ENCODE measurements at places on chromosomes 16 and 17. TPM values are rescaled to one million over a fixed set of nuclear protein-coding genes. Genes with fewer than 3 reads are reported as not detected.
A peak's percentile ranks its signal among the peaks of the same experiment; 100 is the strongest.

DNA sequence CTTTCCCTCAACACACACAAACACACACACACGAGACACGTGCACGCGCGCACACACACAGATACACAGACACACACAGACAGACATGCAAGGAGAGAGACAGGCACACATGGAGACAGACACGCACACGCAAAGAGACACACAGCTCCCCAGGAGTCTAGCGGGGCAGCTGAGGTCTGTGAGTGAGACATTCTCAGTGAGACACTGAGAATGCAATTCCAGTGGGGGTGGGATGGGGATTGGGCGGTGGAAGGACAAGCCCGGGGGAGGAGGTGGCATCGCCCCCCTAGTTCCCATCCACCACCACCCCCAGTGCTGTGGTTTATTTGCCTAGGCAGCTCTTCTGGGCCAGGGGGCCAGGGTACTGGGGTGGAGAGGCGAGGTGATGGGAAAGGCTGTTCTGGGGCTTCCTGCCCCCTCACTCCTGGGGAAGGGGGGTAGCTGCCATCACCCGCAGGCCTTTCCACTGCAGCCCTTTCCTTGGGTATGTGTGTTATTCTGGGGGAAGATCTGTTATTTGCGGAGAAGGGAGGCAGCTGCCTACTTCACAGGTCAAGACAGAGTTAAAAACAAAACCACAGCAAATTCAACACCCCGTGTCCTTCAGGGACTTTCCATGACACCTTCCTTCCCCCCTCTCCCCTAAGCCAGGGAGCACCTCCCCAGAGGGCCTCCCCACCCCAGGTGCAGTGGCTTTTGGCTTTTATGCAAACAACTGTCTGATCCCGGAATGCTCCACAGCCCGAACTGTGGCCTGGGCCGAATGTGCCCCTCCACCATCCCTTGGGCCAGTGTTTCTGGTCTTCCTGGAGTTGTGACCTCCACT lies 18.0 kb downstream of the GRB7 start:
- H3K27me3 ChIP-seq = peaks cover 24% of the 10 kb centered on the region
- DNase-seq = peak; percentile 24
- H3K27ac ChIP-seq = no peak overlapping the region
- peaks cover 4% of the 10 kb centered on the region for H3K4me1 ChIP-seq
- H3K36me3 ChIP-seq = no peaks in the 10 kb centered on the region

GRCh38 chr16:73179705-73180331 lies 131.9 kb upstream of the ZFHX3 start:
- H3K4me1 ChIP-seq = no peaks in the 10 kb centered on the region
- H3K4me3 ChIP-seq = no peak overlapping the region
- H3K27me3 ChIP-seq = no peaks in the 10 kb centered on the region
- H3K27ac ChIP-seq = no peak overlapping the region

SPAG9 gene
- polyA plus RNA-seq = 20.6 TPM

- H3K4me1 ChIP-seq = peaks cover 4% of the 10 kb centered on the region
- no peak for DNase-seq
- no peaks in the 10 kb centered on the region for H3K36me3 ChIP-seq
- no peak overlapping the region for H3K27ac ChIP-seq
These were observed 173.2 kb upstream of the FOXF1 start for GRCh38 chr16:86337138-86337537.

DNA sequence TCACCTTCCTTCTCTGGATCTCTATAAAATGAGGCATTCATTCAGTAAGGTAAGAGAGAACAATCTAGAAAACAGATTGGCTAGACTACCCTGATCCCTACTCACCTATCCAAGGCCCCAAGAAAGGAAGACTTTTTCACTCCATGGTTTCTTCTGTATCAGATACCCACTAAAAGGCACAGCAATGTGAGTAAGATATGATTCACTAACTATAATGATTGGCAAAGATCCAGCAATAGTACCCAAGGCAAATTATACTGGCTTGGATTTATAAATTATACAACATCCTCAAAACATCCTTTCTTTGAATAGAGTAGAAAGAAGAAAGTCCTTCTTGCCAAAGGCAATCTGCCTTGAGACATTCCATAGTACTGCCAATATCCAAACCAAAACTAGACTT lies 1432.0 kb upstream of the GOT2 start:
- DNase-seq = no peak
- no peaks in the 10 kb centered on the region for H3K36me3 ChIP-seq
- H3K27ac ChIP-seq = no peak overlapping the region
- H3K4me3 ChIP-seq = no peak overlapping the region

KIF2B gene
- not detected for polyA plus RNA-seq

DNA sequence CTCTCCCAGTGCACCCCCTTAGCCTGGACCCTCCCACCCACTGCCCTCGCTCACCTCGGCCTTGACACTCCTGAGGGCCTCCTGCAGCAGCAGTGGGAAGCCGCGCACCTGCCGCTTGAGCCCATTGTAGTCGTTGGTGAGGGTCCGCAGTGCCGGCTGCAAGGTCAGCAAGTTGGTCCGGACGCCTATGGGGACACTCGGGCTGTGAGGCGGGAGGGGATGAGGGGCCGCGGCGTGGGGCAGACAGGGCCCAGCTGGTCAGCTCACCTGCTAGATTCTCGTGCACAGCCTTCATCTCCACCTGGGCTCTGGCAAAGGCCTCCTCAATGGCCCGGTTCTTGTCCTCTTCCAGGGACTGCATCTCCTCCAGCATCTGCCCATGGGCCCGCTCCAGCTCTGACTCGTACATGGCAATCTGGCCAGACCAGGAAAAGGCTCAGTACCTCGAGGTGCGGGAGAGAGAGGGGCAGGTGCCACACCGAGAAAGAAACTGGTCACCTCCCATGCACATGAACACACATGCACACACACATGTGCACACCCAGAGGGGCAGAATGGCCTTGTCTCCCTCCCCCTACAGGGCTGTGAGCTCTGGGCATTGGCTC lies 32.6 kb downstream of the KIFC3 start:
- H3K4me1 ChIP-seq = peaks cover 6% of the 10 kb centered on the region
- no peaks in the 10 kb centered on the region for H3K27me3 ChIP-seq
- H3K36me3 ChIP-seq = peaks cover 50% of the 10 kb centered on the region
- H3K27ac ChIP-seq = no peak overlapping the region
- DNase-seq = no peak
- H3K4me3 ChIP-seq = no peak overlapping the region

IGSF6 gene
- polyA plus RNA-seq = not detected

TMEM132E gene
- not detected for polyA plus RNA-seq

SMIM5 gene
- 0.14 TPM for polyA plus RNA-seq

- no peak overlapping the region for H3K4me3 ChIP-seq
- no peak overlapping the region for H3K27ac ChIP-seq
- no peaks in the 10 kb centered on the region for H3K36me3 ChIP-seq
- H3K27me3 ChIP-seq = no peaks in the 10 kb centered on the region
These were observed 221.2 kb downstream of the CDH13 start for GRCh38 chr16:82848013-82848412.

SALL1 gene
- polyA plus RNA-seq = 5.2 TPM

- H3K27ac ChIP-seq = no peak overlapping the region
- DNase-seq = no peak
- no peak overlapping the region for H3K4me3 ChIP-seq
- H3K27me3 ChIP-seq = no peaks in the 10 kb centered on the region
These were observed 86.8 kb downstream of the ZDHHC7 start for GRCh38 chr16:84924331-84925091.

SOST gene
- polyA plus RNA-seq = not detected

GRCh38 chr16:24986512-24987303 lies 28.5 kb downstream of the ARHGAP17 start:
- no peaks in the 10 kb centered on the region for H3K36me3 ChIP-seq
- H3K4me3 ChIP-seq = peak overlapping the region; percentile 3
- H3K27me3 ChIP-seq = no peaks in the 10 kb centered on the region
- H3K27ac ChIP-seq = peak overlapping the region; percentile 97
- peak; percentile 88 for DNase-seq

- H3K4me1 ChIP-seq = no peaks in the 10 kb centered on the region
- H3K27ac ChIP-seq = no peak overlapping the region
- peaks cover 13% of the 10 kb centered on the region for H3K27me3 ChIP-seq
- no peaks in the 10 kb centered on the region for H3K36me3 ChIP-seq
These were observed 15.8 kb upstream of the ITGAD start for GRCh38 chr16:31377210-31377903.

TMEM100 gene
- 0.21 TPM for polyA plus RNA-seq

TNS4 gene
- polyA plus RNA-seq = 0.07 TPM

Measured in IMR-90 (cell line).